ENCODE measurements at places on chromosomes 4 and X. TPM values are rescaled to one million over a fixed set of nuclear protein-coding genes. Genes with fewer than 3 reads are reported as not detected.

GRCh38 chr4:69999420-69999819 lies 3.7 kb downstream of the STATH start:
- H3K4me1 ChIP-seq = no peaks in the 10 kb centered on the region
- no peak overlapping the region for H3K27ac ChIP-seq
- H3K4me3 ChIP-seq = no peak overlapping the region
- no peak for DNase-seq

DNA sequence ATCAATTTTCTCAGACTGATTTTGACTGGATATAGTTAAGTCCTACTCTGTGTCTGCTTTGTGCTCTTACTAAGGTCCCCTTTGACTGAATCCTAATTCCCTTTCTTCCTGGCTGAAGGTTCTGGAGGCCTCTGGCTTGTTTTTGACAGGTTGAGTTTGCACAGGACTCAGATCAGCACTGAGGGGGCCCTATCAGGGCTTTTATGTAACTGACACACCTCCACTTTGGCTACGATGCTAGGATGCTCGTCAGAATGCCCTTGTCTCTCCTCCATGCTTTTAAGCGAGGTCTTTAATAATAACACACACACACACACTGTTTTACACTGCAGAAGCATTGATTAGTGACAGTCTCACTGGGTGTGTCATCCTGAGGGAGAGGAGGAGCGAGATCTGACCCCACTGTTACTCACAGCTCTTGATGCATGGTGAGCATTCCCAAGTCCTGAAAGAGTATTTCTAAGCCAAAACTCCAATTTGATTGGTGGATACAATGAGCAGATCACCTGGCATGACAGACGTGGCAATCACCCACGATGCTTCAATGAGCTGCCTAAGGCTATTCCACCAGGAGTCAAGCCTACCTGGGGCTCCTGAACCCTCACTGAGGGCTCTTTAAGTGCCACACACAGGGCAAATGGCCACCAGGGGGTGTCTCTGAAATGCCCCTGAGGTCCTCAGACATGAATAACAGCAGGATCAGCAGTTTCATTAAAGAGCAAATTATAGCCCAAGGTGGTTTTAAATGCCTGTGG lies 130.4 kb upstream of the CPEB2 start:
- no peak overlapping the region for H3K4me3 ChIP-seq
- no peak for DNase-seq
- H3K27ac ChIP-seq = peak overlapping the region; percentile 46
- no peaks in the 10 kb centered on the region for H3K36me3 ChIP-seq
- no peaks in the 10 kb centered on the region for H3K27me3 ChIP-seq

GRCh38 chr4:48065587-48066052 lies 49.0 kb downstream of the NIPAL1 start:
- H3K4me1 ChIP-seq = no peaks in the 10 kb centered on the region
- DNase-seq = no peak
- H3K4me3 ChIP-seq = no peak overlapping the region
- no peaks in the 10 kb centered on the region for H3K36me3 ChIP-seq
- H3K27ac ChIP-seq = no peak overlapping the region

DNA sequence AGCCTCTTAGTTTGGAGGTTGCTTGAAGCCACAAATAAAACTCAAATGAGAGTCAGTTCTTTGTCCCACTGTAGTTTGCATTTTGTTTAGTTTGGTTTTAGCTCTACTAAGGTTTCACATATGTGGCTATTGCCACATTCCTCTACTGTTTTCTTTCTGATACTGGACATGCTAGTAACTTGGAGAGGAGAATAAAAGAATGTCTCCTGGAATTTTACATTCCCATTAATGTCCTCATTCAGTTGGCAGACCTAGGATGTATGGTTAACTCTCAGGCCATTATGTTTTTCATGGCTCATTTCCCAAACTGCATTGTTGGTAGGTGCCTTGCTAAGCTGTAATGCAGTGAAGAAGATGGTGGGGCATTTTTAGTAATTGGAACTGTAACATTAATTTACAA lies 29.9 kb downstream of the UPRT start:
- no peak for DNase-seq
- H3K4me3 ChIP-seq = no peak overlapping the region
- no peaks in the 10 kb centered on the region for H3K4me1 ChIP-seq
- H3K27me3 ChIP-seq = no peaks in the 10 kb centered on the region
- no peak overlapping the region for H3K27ac ChIP-seq

The SSX4B gene
- polyA plus RNA-seq = not detected
